Right lobe of liver (tissue), 6 donors: ENCODE measurements at places on chromosomes 3 and 15.

DNA sequence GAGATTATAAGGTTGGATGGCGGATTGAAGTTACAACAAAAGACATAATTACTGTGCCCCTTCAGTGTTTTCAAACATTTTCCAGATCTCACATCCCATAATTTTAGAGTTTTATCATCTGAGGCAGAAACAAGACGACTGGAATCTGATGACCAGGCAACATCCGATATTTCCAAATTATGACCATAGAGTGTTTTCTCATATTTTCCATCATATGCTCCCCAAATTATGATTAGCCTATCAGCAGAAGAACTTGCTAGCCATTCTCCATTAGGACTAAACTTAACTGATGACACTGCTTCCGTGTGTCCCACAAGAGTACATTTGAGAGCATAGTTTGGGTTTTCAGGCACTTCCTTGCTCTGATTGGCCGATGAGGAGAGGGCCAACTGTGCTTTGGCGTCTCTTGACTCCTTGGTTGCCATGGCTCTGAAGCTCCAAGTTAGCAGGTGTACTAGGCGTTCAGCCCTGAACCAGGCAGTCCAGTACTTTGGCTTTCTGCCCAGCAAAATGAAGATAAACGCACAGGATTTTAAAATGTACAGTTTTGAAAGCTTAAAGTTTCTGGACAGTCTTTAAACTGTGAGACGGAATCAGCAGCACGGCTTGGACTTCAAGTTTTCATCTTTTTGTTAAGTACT is 638 bp downstream of the WDR5B start:
- DNase-seq = no peak

DNA sequence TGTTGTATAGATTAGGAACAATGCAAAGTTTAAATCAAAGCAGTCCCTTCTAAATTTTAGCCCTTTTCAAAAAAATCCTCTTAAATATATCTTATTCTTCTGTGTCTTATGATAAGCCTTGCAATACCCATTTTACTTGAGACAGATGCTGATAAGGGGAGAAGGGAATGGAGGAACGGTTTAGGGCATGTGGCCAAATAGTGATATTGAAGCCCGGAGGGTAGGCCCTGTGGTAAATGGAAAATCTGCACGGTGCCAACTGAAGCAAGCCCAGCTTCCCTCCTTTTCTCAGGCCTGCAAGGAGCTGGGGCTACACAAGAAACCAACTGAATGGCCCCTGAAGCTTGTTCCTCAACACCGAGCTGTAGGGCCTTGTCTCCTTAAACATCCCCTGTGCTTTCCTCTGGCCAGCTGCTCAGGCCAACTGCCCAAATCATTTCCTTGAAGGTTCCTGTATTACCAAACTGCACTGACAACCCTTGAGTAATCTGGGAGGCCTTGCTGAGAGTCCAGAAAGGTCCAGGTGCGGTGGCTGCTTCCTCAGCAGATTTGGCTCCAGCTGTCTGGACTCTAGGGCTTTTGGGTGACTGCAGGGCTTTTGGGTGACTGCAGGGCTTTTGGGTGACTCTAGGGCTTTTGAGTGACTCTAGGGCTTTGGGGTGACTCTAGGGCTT is 67.2 kb downstream of the NCEH1 start:
- no peak for DNase-seq

DNA sequence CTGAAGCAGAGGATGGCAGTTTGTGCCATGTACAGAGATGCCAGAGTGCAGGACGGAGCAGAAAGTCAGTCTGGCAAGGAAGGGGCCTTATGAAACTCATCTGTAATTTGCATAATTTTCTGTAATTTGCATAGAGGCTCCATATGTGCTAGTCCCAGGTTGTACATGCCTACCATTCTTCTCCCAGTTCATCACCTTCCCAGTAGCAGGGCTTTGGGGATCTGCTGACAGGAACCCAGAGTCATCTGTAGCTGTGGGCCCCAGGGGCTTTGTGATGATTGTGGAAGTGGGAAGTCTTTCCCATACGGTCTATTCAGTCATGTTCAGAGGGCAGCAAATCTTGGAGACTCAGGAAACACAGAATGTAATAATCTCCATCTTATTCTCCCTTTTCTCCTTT is 42.4 kb upstream of the SIAH2 start:
- DNase-seq = no peak

DNA sequence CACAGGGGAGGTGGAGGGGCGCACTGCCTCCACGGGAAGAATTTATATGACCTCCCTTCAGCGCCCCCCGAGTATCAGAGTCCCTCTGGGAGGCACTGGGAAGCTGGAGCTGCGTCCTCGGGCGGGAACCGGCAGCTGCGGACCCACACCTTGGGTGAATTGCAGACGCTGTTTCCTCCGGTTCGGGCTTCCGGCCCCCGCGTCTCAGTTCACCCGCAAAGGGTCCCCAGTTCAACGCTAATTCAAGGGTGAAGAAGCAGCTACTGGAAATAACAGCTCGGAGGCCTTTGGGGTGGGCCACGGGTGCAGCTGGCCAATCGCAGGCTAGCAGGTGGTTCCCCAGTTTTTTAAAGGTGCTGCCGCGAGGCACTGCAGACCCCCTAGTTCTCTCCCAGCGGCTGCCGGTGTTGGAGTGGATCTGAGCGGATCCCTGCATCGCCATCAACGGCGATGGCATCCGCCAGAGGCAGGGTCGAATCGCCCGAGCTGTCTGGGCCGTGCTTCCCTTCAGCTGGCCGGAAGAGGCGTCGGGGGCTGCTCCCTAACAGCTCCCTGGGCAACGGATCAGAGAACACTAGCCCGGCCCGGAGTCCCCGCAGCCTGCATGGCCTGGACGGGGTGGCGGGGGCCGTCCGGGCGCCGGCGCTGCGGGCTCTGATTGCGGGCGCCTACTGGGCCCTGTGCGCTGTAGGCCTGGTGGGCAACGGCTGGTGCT is 19.4 kb upstream of the ADAMTS7 start:
- DNase-seq = no peak

DNA sequence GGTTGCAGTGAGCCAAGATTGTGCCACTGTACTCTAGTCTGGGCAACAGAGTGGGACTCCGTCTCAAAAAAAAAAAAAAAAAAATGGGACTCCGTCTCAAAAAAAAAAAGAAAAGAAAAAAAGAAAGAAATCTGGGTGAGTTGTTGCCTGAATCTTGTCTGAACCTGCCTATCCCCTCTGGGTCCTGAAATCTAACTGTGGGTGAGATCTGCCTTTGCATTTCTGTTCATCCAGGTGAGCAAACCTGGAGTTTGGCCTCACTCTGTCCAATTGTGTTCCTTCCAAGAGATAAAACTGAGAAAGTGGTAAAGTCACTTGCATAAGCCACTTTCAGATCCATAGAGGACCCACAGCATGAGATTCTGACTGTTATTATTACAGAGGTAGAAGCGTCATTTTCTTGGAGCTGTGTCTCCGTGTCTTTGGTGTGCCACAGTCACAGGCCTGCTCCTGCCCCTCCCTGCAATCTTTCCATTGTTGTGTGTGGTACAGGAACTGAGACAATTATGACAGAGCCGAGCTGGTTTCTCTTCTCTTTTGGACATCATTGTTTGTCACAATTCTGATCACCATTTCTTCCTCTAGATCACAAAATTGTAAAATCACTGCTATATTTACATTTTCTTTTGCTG is 235.9 kb downstream of the LPP start:
- peak; percentile 55 for DNase-seq

- DNase-seq = no peak
These were observed 39.2 kb downstream of the BOC start for GRCh38 chr3:113250566-113250965.

DNA sequence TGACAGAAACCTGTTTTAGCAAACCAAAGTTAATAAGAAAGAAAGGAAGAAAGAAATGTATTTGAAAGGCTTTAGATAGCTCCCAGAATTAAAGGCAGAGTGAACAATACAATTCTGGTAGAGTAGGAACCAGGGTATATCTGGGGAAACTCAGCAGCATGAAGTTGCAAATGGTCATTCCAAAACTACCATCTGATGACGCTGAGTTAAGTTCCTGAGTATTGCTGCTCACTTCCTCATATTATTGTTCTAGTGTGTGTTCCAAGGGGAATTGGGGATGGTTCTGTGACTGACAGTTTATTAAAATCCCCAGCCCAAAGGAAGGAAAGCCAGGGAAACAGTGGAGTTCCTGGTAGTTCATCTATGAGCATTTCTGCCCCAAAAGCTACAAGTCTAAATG is 88.3 kb upstream of the FRMD4B start:
- DNase-seq = no peak

DNA sequence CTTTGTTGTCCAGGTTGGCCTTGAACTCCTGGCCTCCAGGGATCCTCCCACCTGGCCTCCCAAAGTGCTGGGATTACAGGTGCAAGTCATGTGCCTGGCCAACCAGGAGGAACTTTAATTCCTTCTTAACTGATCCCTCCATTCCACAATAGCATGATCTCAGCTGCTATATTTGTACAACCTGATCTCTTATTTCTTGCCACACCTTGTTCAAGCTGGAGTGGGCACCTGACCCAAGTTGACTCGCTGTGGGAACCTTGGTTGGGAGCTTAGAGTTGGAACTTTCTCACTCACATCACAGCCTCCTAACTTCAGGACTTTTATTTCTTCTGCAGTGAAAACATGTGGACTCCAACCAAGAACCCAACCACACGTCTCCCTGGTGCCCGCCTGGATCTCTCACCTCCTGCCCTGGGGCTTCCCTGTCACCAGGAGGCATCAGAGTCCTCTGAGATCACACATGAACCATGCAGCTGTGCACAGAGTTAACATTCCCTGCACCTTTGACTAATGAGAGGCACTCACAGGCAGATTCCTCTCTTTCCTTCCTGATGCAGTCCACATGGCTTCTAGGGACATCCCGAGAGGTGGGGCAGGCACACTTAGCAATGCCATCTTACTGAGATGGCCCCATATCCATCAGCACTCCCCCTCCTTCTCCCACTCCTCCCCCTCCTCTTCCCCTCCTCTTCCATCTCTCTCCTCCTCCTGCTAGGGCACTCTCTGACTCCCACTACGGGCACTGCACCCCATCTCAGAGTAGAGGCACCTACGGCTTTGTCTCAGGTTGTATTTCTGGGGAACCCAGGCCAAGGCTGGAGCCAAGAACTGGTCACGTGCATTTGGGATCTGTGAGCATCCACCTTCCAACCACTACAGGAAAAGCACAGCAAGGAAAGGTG is 9.7 kb upstream of the CYFIP1 start:
- DNase-seq = no peak
